ENCODE measurements at places on chromosomes 4 and X.

- ATAC-seq, result no peak
Measured at GRCh38 chrX:140508958-140509357, 4.1 kb upstream of the SOX3 start.

GRCh38 chr4:176781739-176782100 lies 11.0 kb downstream of the VEGFC start:
- ATAC-seq, result no peak

- ATAC-seq, result no peak
Measured at GRCh38 chrX:42619068-42619467, 158.9 kb downstream of the PPP1R2C start.

DNA sequence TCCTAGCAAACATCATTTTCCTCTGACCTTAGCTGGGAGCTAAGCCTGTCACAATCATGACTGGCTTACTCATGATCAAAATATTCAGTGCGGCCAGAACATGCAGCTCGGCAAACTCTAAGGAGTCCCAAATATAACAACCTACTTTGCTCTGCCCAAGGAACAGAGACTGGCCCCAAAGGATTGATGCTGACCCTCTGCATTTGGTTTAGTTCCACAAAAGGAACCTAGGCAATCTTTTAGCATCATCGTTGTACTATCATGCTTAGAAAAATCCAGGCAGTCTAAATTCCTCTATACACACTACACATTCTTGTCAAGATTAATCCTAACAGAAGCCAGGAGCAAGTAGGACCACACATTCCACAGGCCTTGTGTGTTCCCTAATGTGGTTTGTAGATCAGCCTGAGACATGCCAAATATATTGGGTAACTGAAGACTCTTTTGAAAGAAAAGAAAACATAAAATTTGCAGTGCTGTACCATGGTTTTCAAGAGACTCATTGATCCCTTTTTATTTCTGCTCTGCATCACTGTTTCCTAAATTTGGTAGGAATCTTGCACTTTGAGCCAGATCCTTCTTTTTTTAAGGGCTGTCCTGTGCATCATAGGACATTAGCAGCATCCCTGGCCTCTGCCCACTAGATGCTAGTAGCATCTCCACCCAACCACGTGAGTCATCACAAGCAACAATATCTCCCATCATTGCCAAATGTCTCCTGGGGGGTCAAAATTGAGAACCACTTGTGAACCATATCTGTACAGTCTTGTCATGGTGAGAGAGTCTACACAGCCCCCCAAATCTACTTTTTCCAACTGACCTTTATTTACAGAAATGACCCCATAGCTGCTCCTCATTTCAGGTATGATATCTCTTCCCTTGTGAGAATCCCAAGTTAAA lies 17.6 kb upstream of the CC2D2A start:
- peak; percentile 69 for ATAC-seq

DNA sequence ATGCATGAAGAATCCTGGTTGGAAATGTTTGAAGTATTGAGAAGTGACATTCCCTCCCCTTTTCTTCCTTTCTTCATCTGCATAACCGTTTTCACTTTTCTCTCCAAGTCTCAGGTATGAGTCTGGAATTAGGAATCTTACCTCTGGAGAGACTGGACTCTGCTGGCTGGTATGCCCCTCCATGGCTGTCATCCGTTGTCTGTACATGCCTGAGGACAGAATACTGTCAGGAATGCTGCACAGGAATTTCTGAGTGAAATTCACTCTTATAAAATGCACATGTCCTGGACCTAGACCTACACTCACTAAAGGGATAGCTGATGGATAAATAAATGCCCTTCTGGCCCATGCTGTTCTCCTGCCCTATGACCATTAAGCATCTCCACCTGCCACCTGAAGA lies 179.5 kb downstream of the MSN start:
- no peak for ATAC-seq

GRCh38 chr4:105710012-105710600 lies 1.5 kb downstream of the GSTCD start:
- no peak for ATAC-seq

DNA sequence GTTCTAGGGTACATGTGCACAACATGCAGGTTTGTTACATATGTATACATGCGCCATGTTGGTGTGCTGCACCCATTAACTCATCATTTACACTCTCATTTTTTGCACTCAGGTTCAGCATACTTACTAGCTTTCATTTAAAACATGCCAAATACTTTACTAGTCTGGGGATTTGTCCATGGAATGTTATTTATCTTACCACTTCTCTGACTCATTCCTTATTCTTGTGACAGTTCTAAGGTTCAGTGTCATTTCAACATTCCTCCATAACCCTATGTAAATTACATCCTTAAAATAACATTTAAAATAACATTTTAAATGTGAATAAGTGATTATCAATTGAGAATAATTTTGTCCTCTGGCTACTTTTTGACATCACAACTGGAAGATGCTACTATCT lies 19.5 kb upstream of the SYTL5 start:
- no peak for ATAC-seq
